Hematopoietic multipotent progenitor cell treated with erythropoietin and hydrocortisone succinate and interleukin-3 and kit ligand, for 4 days (in vitro differentiated cells): ENCODE measurements at places on chromosomes 3 and 15.
A peak's percentile ranks its signal among the peaks of the same experiment; 100 is the strongest.

- DNase-seq: no peak
Observed at GRCh38 chr15:36365963-36366362, 213.5 kb upstream of the CDIN1 start.

DNA sequence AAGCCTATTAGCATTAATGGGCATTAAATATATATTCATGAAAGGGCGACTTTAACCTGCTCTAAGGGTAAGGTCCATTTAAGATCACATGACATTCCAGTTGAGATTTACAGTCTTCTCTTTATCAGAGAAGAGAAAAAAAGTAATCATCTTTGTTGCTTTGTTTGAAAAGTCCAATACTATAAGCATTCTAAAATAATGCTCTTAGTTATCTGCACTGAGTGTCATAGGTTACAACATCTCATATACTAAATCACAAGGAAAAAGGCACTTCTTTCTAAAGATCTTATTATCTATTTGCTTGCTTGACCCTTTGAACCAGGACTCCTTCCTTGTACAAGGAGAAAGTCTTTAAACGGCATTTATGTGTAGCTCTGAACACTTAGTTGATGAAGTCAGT, 1.4 kb downstream of the TMEM207 start:
- no peak for DNase-seq

DNA sequence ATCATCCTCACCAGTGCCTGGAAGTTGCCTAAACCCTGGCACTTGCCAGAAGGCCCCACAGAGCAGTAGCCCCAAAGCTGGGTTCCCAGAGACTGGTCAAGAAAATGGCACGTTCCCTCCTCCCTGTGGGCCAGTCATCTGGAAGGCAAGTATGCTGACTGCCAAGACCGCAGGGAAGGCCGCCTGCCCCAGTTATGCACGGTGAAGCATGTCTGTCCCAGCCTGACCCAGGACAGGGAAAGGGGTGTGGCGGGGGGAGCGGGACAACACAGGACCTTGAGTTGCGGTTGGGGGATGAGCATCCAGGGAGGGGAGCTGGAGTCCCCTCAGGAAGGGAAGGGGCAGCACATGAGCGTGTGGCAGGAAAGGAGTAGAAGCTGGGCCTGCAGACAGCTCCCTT, 33.0 kb downstream of the RBPMS2 start:
- no peak for DNase-seq

GRCh38 chr3:37591116-37591781, 270.4 kb upstream of the CTDSPL start:
- no peak for DNase-seq

DNA sequence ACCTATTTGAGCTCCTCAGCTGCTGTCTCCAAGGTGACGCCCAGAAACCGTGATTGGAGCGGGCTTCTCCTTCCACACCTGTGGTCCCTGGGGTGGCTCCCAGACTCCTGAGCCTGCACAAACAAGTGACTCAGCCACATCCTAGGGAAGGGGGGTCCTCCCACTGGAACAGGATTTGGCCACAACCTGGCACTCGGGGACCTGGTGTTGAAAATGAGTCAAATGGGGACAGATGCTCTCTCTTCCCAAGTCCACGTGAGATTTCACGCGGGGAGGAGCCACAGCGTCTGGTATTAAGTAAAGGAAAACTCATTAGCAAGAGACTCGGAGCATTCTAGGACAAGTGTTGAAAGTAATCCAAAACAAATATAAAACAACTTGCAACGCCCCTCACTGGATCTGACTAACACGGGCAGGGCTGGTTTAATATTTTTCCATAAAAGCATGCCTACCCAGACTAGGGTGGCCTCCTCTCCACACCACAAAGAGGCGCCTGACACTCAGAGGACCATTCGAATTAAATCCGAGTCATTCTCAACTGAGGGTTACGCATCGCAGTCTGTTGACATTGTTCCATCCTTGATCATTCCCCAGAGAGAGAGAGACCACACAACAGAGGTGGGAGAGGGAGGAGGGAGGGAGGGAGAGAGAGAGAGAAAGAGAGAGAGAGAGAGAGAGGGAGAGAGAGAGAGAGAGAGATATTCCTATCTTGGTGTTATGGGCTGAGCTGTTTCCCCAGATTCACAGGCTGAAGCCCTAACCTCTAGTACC, 74.4 kb downstream of the MGLL start:
- no peak for DNase-seq

- peak; percentile 47 for DNase-seq
Observed at GRCh38 chr3:51710631-51711351, 3.9 kb downstream of the GRM2 start.

DNA sequence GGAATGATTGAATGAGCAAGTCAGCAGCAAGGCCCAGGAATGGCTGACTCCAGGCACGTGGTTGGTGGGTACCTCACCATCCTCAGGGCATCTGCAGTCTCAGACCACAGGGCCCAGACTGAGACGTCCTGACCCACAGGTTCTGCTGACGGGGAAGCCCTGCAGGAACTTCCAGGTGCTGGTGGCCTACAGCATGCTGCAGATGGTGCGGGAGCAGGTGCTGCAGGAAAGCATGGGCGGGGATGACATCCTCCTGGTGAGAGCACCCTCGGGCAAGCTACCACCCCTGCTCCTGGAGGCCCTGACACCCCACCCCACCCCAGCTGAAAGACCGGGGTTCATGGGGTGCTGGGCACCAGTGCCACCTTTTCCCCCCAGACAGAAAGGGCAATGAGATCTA, 14.1 kb downstream of the TBC1D21 start:
- DNase-seq: no peak

- DNase-seq: no peak
Observed at GRCh38 chr3:86176445-86176784, 814.5 kb downstream of the VGLL3 start.

DNA sequence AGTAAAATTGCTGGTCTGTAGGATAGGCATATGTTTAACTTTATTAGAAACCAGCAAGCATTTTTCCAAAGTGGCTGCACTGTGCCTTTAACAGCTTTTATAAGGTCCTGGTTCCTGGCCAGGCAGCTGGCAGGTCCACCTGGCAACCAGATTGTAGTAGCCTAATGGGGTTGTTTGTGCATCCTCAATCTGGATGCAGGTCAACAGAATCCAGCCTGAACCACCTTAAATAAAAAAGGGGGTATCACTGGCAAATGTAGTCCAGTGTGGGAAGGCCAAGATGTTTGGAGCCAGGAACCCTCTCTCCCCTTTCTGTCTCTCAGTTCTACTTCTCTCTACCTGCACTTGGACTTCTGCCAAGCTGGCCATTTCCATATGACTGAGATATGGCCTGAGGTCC, 200.3 kb downstream of the ZNF621 start:
- no peak for DNase-seq

DNA sequence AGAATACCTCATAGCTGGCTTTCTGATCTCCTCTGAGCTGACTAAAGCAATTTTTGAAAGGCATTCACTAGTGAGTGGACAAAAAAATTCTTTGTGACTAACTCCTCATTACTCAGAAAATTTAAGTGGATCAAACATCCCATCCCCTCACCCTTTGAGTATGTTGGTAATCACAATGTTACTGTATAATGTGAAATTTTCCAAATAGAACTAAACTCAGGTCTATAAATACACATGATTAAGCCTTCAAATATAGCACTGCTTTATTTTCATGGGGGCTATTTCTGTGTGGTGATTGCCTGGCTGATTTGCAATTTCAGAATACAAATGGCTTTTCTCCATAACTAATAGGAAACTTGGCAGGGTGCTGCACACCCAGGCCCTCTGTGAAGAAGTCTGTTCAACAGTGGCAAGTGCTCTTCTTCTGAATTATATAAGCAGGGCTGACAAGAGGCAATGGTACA, 45.9 kb upstream of the ACTC1 start:
- no peak for DNase-seq

- DNase-seq: no peak
Observed at GRCh38 chr3:171835613-171836012, 7.5 kb upstream of the TMEM212 start.

- peak; percentile 63 for DNase-seq
Observed at GRCh38 chr15:64894395-64895056, 17.2 kb upstream of the ANKDD1A start.

GRCh38 chr15:66220601-66221000, 32.9 kb downstream of the MEGF11 start:
- DNase-seq: peak; percentile 42

DNA sequence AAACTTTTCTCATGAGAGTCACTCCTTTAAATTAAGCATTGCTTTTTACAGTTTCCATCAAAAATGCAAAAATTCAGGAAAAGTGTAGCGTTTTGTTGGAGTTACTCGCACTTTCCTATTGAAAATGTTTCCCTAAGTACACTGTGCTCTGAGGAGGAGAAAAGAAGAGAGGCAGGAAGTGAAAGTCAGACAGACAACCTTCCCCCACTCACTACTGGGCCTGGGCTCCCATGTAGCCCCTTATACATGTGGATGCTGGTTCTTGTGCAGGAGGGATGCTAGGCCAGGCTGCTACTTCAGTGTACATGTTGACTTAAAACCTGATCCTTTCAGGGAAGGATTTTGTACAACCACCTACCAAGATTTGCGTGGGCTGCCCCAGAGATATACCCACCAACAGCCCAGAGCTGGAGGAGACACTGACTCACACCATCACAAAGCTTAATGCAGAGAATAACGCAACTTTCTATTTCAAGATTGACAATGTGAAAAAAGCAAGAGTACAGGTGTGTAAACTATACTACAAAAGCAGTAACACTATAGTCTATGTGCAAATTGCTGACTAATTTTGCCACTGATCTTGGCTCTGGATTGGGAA, 15.1 kb downstream of the KNG1 start:
- DNase-seq: no peak

- no peak for DNase-seq
Observed at GRCh38 chr15:68644996-68645395, 66.2 kb downstream of the CORO2B start.

DNA sequence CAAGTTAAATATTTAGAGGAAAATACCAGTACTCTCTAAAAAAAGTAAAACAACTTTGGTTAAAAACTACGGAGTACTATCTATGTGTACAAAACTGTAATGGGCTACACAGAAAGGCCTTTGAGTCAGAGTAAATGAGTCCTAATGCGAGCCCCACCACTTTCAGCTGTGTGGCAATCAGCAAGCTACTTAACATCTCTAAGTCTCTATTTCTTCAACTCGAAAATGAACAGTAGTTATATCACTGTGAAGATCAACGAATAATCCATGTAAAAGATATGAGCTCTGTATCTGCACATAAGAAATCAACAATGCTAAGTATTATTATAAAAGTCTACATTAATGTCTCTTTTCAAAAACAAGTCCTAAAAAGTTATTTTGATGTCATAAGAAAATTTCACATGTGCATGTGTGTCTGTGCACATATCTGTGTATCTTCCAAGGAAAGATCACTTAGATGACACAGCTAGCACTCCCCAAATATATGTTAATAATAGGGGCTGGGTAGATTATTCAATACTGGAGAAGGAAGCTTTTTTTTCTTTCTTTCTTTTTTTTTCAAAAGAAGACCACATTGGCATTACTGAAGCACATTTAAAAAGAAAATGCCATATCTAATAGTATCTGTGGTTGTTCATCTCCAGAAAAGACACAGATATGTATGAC, 58.8 kb downstream of the TBC1D5 start:
- no peak for DNase-seq

GRCh38 chr3:190120269-190121060, at the start of gene P3H2:
Gene P3H2, minus strand, starts transcription at chr3:190120897. Its CDS starts 166 bp downstream, at chr3:190120731.
- DNase-seq: peak; percentile 92

DNA sequence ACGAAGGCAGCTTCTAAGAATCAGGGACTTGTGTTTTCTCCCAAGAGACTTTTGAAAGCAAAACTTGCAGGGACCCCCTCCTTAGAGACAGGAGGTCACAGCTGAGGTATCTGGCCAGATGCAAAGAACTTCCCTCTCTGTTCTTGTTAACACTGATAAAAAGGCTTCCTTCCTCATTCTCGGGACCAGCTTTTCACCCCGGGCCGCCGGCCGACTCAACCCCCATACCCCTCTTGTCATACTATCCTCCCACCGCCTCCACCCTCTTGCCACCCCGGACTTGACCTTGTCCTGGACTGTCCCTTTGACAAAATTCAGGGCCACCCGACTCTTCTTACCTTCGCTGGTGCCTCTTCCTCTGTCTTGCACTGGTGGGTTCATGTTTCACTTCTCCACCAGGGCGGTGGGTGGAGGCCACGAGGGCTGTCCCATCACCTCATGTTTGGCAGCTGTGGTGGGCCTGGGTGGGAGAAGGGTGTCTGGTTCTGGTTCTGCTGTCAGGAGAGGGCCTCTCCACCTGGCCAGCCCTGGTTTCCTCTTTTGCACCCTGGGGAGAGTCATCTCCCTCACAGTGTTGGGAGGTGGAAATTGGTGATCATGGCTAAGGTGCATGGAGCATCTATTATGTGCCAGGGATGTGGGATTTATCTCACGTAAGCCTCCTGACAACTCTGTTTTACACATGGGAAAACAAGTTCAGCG, 32.5 kb downstream of the BHLHE40 start:
- peak; percentile 94 for DNase-seq

DNA sequence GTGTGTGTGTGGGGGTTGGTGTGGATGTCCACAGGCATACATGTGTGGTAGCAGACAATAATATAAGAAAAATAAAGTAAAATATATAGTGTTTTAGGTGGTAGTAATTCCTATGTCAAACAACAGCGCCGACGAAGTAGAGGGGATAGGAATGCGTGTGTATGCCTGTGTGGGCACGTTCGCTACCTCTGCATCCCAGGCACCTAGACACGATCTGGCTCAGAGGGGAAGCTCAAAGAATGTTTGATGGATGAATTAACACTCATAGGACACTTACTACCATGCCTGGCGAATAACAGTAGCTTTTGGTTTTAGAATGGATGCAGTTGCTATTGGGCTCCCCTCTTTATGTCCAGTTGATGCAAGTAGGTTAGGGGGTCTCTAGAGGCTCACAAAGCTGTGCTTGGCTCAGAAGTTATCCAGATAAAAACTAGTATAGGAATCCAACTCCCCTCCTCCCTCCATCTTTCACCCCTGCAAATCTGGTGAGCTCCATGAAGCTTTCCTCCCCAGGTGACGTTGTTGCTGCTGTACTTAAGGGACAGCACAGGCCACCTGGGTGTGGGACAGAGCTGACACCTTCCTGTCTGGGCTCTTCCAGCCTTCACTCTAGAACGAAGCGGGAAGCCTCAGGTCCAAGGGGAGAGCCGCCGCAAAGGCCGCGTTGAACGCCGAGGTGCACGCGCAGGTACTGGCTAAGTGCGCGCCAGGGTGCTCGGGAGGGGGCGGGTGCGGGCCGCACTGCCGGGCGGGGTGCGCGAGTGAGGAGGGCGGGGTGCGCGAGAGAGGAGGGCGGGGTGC, 192.6 kb upstream of the LYSMD4 start:
- DNase-seq: peak; percentile 49

DNA sequence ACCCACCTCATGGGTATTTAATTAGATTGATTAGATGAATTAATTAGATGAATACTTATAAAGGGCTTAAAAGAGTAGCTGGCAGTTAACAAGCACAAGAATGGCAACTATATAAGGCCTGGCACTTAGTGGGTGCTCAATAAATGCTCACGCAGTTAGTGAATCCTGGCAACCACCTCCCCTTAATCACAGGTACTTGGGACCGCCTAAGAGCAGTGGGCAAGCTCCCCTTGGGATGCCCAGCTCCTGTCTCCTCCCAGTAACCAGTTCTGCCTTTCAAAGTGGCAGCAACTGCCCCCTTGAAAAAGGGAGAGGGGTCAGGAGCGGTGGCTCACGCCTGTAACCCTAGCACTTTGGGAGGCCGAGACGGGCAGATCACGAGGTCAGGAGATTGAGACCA, 4.6 kb downstream of the LYZL4 start:
- no peak for DNase-seq
